Right renal cortex interstitium (tissue), 3 donors: ENCODE measurements at places on chromosomes 11 and 22. TPM values are rescaled to one million over a fixed set of nuclear protein-coding genes. Genes with fewer than 3 reads are reported as not detected.

SART1 gene
- polyA plus RNA-seq, result 43.7 TPM

GAL3ST3 gene
- polyA plus RNA-seq, result 4.0 TPM

HORMAD2 gene
- 0.35 TPM for polyA plus RNA-seq

YPEL4 gene
- polyA plus RNA-seq, result 1.9 TPM

PACS1 gene
- 45.6 TPM for polyA plus RNA-seq

DNA sequence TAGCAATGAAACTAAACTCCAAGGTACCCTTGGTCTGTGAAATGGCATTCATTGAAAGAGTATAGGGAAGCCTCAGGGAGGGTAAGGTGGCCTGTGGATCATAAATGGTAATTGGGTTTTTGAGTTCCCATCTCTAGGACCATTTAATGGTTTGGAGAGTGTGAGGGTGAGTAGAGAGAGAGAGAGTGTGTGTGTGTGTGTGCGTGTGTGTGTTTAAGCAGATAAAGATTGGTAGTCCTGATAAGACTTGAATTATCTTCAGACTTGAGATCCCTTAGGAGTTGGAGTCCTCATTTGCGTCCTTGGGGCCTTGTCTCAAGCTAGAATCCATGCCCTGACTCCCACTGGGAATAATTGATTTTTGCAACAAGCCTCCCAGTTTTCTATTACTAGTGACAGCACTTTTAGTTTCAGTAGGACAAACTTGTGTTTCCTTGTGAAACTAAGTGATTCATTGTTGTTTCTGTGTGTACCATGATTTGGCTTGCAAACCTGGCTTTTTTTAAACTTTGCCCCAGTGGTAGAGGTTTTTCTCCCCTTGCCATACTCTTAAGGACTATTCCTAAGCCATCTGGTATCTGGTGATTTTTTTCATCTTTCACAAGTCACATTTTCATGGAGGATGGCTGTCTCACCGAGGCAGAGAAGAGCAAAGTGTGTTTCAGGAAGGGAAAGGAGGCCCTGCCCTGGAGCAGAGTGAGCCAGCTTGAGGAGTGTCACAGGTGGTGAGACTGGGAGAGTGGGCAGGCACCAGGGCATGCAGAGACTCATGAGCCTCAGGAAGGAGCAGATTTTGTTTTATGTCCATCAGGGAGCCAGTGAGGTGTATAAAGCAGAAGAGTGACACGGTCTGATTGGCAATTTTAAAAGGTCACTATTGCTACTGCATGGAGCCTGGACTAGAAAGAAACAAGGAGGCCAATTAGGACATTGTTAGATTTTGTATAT, 26.7 kb downstream of the ALKBH3 start:
- DNase-seq, result no peak

GRCh38 chr11:117092951-117093590, 5.2 kb downstream of the SIK3 start:
- no peak for DNase-seq

DNA sequence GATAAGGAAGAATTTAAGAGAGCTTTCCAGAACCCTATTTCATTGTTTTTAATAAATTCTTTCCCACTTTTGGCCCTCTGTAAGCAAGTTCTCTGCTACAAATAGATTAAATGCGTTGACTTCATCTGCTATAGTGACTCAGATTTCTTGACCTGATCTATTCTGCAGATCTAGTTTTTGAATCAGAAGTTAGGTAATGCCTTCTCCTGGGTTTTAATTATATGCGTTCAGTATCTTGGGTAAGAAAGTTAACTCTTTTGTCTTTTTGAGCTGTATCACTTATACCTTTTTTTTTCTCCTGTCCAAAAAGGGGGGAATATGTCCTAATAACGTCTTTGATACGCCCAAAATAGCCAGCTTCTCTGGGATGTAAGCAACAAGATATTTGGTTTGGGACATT, 2.4 kb upstream of the HEPHL1 start:
- no peak for DNase-seq

DNA sequence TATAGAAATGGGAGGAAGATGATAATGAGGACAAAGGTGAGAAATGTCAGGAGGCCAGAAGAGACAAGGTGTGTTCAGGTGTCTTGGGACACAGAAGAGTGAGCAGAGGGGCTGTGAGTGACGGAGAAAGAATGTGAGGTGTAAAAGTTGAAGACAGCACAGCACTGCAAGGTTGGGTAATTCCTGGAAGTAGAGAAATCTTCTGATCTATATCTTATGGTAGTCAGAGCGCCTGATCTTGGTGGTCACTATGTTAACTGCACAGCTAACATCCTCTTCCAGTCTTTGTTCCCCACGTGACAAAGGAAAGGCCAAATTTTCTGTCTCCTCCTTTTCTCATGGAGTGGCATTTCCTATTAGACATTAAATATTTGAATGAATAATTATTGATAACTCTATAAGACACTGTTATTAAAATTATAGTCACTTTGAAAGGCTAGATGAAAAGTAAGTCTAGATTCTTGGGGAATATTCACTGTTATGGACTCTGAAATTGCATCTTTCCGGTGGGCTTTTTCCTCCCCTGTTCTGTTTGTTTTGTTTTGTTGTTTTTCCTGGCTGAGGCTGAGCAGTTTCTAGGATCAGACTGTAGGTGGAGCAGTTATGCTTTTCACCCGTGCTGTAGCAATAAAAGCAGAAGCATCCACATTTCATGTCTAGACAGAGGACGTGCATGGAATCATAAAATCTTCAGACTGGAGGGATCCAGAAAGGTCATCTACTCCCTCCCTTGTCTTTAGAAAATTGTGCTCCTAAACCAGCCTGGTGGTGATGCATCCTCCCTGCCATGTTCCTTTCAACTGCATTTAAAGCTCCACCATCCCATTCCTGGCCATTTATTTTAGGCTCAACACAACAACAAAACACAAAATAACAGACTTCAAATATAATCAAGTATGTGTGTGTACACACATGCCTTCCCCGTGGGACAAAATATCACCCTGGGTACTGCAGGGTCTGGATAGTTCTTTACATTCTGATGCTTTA, 26.6 kb downstream of the SC5D start:
- DNase-seq, result no peak

DNA sequence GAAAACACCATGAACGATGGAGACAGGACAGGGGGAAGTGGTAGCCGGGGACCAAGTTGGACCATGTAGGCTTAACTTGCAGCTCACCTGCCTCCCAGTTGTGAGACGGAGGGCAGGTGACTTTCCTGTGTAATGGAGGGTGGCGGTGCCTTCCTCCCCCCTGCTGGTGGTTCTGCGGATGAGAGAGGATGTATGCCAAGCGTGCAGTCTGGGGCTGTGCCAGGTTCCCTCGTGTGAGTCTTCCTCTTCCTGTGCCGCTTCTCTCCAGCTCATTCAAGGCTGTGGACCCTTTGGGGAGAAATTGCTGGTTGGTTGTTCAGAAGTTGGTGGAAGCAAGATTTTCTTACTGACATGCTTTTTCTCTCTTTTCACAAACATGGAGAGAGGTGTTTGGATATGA, 35.1 kb downstream of the MPPED1 start:
- DNase-seq, result no peak

- no peak for DNase-seq
Measured at GRCh38 chr11:16378906-16379305, 22.6 kb upstream of the SOX6 start.

GRCh38 chr11:32829680-32830412, at the start of gene PRRG4:
PRRG4 (plus strand) TSS chr11:32829927; CDS start chr11:32830530, 603 bp downstream.
- peak; percentile 25 for DNase-seq

GRCh38 chr11:2208691-2209369, 37.2 kb upstream of the TH start:
- no peak for DNase-seq

- no peak for DNase-seq
Measured at GRCh38 chr22:45389546-45389945, 23.9 kb downstream of the SMC1B start.

DNA sequence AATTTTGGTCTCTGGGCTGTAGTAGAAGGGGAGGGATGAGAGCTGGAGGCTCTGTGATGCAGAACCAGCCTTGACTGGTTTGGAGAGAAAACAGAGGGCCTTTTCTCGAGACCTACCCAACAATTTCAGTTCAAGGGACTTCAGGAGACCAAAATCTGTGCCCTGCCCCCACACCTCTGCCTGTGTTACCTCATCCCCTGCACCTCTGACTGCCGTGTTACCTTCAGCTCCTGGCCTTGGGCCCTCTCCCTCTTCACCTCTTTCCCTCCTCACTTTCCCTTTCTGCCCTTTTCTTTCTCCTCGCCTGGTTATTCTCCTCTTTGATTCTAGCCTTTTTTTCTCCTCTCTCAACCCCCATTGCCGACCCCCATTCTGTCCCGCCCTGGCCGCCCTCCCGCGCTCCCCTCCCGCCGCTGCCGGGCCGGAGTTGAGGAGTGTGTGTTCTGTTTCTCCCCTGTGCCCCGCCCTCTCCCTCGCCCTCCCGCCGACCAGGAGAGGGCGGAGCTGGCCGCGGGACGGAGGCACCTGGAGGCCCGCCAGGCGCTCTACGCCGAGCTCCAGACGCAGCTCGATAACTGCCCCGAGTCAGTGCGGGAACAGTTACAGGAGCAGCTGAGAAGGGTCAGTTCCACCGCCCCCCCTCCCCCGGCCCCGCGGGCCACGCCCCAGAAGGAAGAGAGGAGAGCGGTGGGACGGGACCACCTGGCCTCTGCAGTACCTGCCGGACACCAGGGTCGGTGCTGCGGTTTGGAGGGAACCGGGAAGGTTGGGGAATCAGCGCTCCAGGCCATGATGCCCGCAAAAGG, 27.2 kb downstream of the PHLDB1 start:
- no peak for DNase-seq

DNA sequence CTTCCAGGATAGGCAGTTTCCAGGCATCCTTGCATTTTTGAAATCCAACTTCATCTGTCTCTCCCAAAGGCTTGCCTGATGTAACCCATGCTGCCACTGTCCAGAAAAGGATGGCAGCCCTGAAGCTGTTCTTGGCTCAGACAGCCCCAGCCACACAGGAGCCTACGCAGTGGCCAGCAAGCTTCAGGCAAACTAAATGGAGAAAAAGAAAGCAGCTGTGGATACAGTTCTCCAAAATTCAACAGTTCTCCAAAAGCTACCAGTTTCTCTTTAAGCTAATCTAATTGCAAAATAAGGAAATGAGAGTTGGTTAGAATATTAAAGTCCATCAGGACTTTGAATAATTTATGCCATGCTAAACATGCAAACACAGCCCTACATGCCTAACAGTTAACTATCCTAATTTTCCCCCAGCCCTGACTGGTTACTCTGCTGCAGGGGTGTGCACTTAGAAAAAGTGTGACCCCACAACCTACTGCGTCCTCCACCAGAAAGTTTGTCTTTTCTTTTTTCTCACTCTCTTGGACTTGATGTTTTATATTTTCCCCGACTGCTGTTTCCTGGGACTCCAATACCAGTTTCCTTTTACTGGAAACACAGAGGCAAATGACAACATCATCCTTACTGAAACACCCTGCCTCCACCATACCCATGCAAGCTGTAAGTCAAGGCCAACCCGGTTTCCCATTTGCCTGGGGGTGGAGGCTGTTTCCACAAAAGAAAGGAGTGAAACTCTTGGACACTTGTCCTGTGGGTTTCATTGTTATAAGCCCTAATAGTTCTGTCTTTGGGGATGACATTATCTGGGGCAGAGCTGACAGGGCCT, 69.1 kb upstream of the OR5AN1 start:
- no peak for DNase-seq

DNA sequence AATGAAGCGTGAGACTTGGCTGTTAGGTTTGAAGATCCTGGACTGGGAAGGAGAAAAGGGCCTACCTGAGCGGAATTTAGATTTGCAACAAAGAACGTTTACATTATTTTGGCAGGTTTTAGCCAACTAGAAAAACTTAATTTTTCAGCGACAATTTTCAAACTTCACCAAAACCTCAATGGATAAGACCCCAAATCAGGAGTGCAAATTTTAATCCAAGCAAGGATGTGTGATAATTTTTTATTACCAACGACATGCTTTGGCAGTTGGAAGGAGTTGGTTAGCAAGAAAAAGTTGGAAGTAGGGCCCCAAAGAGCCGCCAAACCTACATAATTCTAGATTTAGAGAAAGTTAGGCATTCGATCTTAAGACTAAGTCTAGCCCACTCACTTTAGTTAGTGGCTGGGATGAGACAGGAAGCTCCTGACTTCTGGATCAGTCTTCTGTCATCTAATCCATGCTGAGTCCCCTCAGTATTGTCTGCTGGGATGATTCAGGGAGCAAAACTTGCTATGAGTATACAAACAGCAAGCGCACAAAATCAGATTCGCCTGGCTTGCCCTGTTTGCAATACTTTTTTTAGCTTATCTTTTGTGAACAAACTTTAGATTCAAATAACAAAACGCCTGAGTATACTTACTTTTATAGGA, 787 bp upstream of the RDX start:
- no peak for DNase-seq

DNA sequence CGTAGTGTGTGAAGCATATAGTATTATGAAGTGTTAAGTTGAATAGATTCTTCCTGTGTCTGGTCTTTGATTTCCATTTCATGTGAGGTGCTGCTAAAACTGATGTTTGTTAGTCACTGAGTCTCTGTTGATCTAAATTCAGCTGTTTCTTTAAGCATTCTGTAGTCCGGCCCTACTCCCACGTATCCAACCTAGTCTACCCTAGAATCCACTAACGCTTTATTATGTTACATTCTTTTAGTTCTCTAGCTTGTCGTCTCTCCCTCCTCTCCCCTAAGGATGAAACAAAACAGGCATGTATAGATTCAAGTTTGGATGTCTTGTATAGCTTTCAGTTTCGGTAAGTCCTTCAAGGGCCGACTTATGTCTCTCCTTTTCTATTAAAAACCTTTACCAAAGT, 4.1 kb downstream of the WEE1 start:
- no peak for DNase-seq

DNA sequence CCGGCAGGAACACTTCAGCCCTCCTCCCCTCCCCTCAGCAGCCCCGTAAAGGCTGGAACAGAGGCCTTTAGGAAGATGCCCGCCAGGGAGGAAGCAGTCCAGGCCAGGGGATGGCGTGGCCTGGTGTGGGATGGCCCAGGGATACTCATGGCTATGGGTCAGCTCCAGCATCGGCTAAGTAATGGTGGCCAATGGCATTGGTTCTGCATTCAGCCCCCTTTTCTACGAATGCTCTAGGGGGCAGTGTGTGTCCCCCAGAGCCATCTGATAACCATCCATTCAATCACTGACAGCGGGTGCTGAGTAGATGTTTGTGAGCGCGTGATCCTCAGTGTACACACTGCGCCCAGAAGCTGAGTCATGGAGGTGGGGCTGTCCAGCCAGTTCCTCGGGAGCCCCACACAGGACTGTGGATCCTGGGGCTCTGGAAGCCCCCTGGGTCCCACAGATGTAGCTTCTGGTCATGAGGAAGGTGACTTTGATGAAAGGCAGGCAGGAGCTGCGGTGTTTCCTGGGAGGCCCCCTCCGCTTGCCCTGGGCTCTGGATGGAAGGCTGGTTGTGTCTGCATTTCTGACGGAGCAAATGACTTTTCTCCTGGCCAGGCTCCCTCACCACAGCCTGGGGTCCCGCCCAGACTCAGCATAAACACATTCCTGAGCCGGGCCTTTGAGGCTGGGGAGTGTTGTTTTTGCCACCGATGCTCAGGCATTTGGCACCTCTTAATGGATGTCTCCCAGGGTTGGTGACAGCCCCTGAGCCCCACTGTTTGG, 46.5 kb downstream of the FBLN1 start:
- DNase-seq, result no peak

- DNase-seq, result no peak
Measured at GRCh38 chr22:48885271-48885918, 942.3 kb downstream of the BRD1 start.

GRCh38 chr22:47847131-47847890, 1084.9 kb downstream of the TBC1D22A start:
- no peak for DNase-seq
